ENCODE measurements at places on chromosomes 16 and 17. TPM values are rescaled to one million over a fixed set of nuclear protein-coding genes. Genes with fewer than 3 reads are reported as not detected.
A peak's percentile ranks its signal among the peaks of the same experiment; 100 is the strongest.

Gene ORC6
- total RNA-seq, result 4.9 TPM

Gene KRTAP4-6
- not detected for total RNA-seq

Gene HOXB4
- total RNA-seq, result 0.26 TPM

Gene CD300E
- not detected for total RNA-seq

Gene KRTAP9-3
- total RNA-seq, result not detected

Gene ZNF469
- 0.99 TPM for total RNA-seq

Gene ATP2C2
- 18.1 TPM for total RNA-seq

Gene BIRC5
- not detected for total RNA-seq

Gene WNK4
- total RNA-seq, result 0.26 TPM

Gene SLC16A13
- 1.6 TPM for total RNA-seq

GRCh38 chr17:18246880-18247612, 11.5 kb downstream of the FLII start:
- no peaks in the 10 kb centered on the region for H3K27me3 ChIP-seq
- H3K4me3 ChIP-seq, result no peak overlapping the region
- peak overlapping the region; percentile 3 for H3K27ac ChIP-seq
- peaks cover 12% of the 10 kb centered on the region for H3K4me1 ChIP-seq

DNA sequence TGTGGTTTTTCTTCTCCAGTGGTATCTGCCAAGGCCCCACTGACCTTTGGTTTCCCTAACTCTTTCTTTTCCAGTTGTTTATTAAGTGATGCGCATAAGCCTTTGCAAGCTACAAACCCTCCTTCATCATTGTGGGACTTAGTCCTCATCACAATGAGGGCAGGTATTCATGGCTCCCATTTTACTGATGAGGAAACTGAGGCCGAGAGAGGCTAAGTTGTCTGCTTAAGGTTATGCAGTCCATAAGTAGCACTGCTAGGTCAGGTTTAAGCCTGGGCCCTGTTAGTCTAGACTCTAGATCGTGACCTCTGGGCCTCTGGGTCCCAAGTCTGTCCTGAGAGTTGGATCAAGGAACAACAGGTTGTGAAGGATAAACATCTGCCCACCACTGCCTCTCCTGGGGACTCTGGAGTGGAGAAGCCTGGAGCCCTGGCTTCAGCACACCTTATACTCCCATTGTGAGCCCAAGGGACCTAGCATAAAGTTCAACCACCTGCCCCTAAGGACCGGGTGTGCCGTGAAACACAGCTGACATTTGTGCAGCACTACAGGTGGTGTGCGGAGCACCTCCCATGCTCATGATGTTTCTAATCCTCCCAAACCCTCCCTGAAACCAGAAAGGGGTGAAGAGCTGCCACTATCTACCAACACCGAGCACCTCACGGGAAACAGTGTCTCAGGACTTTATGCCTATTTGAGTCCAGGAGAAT, 5.2 kb upstream of the KCNH6 start:
- no peaks in the 10 kb centered on the region for H3K36me3 ChIP-seq
- H3K27ac ChIP-seq, result no peak overlapping the region
- peaks cover 6% of the 10 kb centered on the region for H3K4me1 ChIP-seq
- no peak for DNase-seq
- no peak overlapping the region for H3K4me3 ChIP-seq
- no peaks in the 10 kb centered on the region for H3K27me3 ChIP-seq

DNA sequence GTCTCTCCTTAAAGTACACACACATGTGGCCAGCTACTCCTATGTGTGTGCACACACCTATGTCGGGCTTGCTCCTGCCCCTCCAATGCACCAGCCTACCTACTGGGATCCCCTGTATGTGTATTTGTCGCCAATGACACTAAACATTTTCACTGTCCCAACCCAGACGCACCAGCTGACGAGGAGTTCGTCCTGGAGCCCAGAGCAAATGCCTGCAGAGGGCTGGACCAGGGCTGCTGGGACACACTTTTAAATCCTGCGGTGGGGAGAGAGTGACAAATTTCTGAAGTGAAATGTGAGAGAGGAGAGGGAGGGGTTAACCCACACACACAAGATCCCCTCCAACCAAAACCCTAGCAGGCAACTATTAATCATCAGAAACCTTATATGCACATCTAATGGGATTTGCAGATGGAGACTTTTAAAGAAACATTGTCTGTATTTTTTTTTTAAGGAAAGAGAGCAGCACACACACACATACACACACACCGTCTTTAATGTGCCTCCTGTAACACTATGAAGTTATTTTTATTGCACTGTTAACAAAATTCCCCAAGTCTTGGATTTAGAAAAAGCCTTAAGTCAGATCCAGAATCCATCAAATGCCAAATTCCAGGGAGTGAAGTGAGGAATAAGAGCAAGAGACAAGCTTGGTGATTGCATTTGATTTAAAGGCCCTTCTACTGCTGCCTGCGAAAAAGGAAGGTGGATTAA, at the start of gene MEOX1:
Gene MEOX1 (minus strand): TSS at position 224 of the 714 bp plus-strand sequence. CDS start 388 bp downstream, outside the sequence.
- H3K36me3 ChIP-seq, result no peaks in the 10 kb centered on the region
- no peaks in the 10 kb centered on the region for H3K4me1 ChIP-seq
- no peak for DNase-seq

DNA sequence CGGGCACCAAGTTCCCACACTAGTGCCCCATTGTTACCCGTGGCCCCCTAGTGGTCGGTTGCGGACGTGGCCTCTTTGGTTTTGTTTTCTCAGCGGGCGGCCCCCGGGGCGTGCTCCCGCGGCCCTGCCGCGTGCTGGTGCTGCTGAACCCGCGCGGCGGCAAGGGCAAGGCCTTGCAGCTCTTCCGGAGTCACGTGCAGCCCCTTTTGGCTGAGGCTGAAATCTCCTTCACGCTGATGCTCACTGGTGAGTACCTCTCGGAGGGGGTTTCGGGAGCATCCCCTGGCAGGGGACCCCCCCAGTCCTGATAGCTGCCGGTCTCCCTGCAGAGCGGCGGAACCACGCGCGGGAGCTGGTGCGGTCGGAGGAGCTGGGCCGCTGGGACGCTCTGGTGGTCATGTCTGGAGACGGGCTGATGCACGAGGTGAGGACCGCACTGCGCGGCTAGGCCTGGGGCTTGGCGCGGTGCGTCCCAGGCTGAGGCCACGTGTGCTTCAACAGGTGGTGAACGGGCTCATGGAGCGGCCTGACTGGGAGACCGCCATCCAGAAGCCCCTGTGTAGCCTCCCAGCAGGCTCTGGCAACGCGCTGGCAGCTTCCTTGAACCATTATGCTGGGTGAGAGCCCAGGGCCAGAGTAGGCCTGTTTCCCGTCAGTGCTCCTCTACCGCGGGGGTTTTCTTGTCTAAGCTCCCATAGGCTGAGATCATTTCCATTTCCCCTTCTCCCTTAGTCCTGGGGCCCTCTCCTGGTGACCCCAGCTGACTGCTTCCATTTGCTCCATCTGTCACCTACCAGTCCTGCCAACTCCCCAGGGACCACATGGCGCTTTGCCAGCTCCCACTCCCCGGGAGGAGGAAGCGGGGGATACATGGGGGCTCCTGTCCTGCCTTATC, 1.7 kb downstream of the SPHK1 start:
- H3K27me3 ChIP-seq, result no peaks in the 10 kb centered on the region
- H3K36me3 ChIP-seq, result no peaks in the 10 kb centered on the region
- peak overlapping the region; percentile 93 for H3K27ac ChIP-seq
- H3K4me3 ChIP-seq, result no peak overlapping the region
- peak; percentile 78 for DNase-seq
- H3K4me1 ChIP-seq, result peaks cover 48% of the 10 kb centered on the region

GRCh38 chr17:33671491-33671890, 378.4 kb upstream of the ASIC2 start:
- no peaks in the 10 kb centered on the region for H3K27me3 ChIP-seq
- no peaks in the 10 kb centered on the region for H3K36me3 ChIP-seq
- H3K4me3 ChIP-seq, result no peak overlapping the region
- H3K27ac ChIP-seq, result no peak overlapping the region
- no peaks in the 10 kb centered on the region for H3K4me1 ChIP-seq
- no peak for DNase-seq

DNA sequence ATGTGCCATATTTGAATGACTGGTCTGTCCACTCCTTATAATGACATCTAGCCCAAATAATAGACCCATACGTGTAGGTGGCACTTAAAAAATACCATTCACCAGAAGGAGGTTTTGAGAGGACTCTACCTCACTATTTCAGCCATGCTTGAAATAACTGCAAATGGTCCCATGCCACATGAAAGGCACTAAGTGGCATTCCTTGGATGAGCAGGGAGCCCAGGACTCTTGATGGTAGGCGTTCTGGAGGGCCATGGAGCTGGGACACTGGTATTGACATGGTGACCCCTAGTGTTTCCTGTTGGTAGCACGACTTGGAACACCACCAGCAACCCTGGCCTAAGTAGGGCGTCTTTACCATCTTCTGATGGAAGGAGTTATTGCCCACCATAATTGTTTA, 148.7 kb upstream of the ZFHX3 start:
- no peaks in the 10 kb centered on the region for H3K27me3 ChIP-seq
- no peak overlapping the region for H3K27ac ChIP-seq
- DNase-seq, result peak; percentile 85
- H3K36me3 ChIP-seq, result no peaks in the 10 kb centered on the region
- no peaks in the 10 kb centered on the region for H3K4me1 ChIP-seq

DNA sequence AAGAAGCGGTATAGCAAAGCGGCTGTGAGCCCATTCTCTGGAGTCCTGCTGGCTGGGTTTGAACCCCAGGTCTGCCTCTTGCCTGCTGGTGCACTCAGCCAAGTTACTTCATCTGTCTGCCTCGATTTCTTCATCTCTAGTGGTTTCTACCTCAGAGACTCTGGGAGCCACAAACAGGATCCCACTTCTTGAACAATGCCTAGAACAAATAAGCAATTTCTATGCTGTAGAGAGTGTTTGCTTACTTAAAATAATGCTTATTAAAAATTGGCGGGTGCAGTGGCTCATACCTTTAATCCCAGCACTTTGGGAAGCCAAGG, 75.5 kb downstream of the CMIP start:
- H3K27me3 ChIP-seq, result no peaks in the 10 kb centered on the region
- H3K4me3 ChIP-seq, result no peak overlapping the region
- no peak for DNase-seq
- H3K27ac ChIP-seq, result no peak overlapping the region
- H3K4me1 ChIP-seq, result peaks cover 9% of the 10 kb centered on the region

DNA sequence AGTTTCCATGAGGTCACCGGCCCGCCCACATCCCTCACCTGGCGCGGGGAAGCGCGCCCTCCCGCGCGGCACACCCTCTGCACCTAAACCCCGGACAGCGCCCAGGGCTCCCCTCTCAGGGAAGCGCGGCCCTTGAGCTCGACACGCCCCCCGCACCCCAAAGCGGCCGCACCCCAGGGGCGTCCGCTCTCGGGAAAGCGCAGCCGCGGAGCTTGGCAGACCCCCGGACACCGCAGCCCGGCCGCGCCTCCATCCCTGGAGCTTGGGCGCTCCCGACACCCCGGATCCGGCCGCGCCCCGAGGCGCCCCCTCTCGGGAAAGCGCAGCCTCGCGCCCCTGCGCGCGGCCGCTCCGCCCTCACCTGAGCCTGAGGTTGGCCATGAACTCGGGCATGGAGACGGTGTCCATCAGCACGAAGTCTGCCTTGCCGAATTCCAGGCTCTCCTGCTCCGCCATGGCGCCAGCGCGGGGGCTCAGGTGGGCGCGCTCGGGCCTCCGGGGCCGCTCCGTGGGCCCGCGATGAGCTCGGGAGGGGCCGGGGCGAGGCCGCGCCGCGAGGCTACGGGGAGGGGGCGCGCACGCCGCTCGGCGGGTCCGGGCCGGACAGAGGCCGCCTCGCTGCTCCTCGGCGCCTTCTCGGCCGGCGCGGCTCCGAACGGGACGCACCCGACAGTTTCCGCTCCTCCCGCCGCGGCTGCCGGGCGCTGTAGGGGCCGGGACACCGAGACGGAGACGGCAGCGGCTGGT, at the start of gene MYO1D:
Gene MYO1D (minus strand): TSS at position 708 of the 747 bp plus-strand sequence. CDS start 252 bp downstream, at position 456.
- H3K4me3 ChIP-seq, result peak within 1 kb of the TSS; percentile 60
- DNase-seq, result peak; percentile 86
- peaks cover 9% of the 10 kb centered on the region for H3K4me1 ChIP-seq
- peak within 1 kb of the TSS; percentile 97 for H3K27ac ChIP-seq
- no peaks in the 10 kb centered on the region for H3K36me3 ChIP-seq
- no peaks in the 10 kb centered on the region for H3K27me3 ChIP-seq

DNA sequence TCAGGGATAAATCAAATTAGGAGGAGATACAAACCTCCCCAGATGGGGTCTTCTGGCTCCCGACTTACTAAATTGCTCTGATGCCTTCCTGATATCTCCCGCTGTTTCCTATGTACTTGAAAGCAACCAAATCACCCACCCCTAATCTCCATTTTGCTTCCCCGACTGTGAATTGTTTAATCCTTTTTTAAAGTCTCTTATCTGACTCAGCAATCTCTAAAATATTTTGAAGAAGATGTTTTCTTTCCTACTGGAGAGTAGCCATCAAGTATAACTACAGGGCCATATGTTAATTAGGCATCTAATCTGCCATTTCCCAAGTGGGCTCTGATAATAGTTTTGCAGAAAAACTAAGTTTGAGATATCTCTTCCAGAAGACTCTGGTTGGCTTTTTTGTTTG, 365.2 kb upstream of the MAF start:
- no peaks in the 10 kb centered on the region for H3K4me1 ChIP-seq
- no peak overlapping the region for H3K4me3 ChIP-seq
- H3K27me3 ChIP-seq, result no peaks in the 10 kb centered on the region
- H3K36me3 ChIP-seq, result no peaks in the 10 kb centered on the region
- H3K27ac ChIP-seq, result no peak overlapping the region

- no peaks in the 10 kb centered on the region for H3K27me3 ChIP-seq
- peaks cover 2% of the 10 kb centered on the region for H3K36me3 ChIP-seq
- no peak for DNase-seq
- H3K27ac ChIP-seq, result no peak overlapping the region
These were observed 32.1 kb downstream of the TRIM25 start for GRCh38 chr17:56881685-56882295.

- no peaks in the 10 kb centered on the region for H3K27me3 ChIP-seq
- no peak overlapping the region for H3K4me3 ChIP-seq
- H3K4me1 ChIP-seq, result peaks cover 40% of the 10 kb centered on the region
- no peaks in the 10 kb centered on the region for H3K36me3 ChIP-seq
- no peak for DNase-seq
These were observed 4.7 kb downstream of the TMEM106A start for GRCh38 chr17:43216369-43216761.
